ENCODE measurements at places on chromosomes 7 and 10.

GRCh38 chr7:15330943-15331342 is 230.9 kb downstream of the AGMO start:
- no peak for DNase-seq

- no peak for DNase-seq
Measured at GRCh38 chr7:36090976-36091873, 61.8 kb upstream of the EEPD1 start.

DNA sequence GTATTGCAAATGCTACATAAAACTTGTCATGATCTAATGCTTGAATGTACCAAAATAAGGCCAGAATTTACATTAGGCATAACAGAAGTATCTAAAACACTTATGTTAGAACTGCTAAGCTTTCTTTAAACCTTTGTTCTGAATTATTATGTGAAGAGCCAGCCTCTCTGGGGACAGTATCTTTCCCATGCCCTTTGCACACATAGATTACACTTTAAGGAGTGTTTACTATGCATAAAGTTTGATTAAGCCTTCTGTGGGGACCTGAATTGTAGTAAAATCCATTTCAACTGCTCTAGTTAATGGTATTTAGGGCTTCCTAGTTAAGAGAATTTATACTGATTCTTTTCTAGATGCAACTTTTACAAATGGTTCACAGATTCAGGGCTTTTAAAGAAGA is 444.7 kb downstream of the IPMK start:
- no peak for DNase-seq

GRCh38 chr10:44295644-44296241 is 89.2 kb downstream of the CXCL12 start:
- DNase-seq, result no peak

DNA sequence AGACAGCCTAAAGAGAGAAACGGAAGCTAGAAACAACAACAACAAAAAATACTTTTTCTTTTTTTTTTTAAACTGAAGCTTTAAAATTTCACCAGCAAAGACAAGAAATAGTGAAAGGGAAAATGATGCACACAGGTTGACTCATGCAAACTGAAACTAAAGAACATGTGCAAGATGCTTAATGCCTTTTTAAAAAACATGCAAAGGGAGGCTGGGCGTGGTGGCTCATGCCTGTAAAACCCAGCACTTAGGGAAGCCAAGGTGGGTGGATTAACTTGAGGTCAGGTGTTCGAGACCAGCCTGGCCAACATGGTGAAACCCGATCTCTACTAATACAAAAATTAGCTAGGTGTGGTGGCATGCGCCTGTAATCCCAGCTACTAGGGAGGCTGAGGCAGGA is 15.1 kb upstream of the CUBN start:
- no peak for DNase-seq
